ENCODE measurements at places on chromosomes 2 and 18.
A peak's percentile ranks its signal among the peaks of the same experiment; 100 is the strongest.

- peak; percentile 50 for DNase-seq
Observed at GRCh38 chr2:65366595-65367125, 65.7 kb downstream of the SPRED2 start.

DNA sequence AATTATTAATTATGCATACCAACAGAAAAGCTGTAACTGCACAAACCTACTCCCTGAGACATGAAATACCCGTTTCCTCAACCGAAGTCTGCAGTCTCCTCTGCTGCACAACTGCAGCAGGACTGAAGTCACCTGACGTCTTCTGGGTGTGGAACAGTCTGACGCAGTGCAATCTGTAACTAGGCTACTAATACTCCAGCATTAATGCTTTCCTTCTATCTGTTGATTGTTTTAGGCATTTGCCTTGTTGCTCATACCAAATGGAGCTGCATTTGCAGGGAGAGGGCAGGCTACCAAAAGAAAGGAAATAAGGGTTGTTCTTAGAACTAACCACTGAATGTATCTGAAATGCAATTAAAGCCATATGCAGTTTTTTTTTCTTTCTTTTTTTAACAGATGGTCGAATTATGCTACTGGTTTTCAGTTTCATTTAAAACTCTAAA, 40.1 kb downstream of the RTN4 start:
- DNase-seq = peak; percentile 24

DNA sequence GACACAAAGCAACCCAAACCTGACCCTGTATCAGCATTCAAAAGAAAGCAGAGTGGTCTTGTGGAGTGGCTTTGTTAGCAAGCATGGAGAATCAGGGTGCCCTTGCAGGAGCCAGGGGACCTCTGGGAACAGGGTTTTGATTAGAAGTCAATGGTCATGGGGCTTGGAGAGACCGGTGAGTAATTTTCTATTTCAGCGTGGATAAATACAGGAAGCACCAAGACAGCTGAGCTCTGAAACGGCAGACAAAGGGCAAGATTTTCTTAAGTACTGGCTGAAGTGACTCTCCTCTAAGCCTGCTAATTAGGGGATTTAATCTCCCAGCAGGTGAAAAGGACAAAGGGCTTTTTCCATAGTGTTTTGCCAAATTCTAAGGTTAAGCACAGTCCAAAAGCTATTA, 78.0 kb upstream of the GAREM1 start:
- no peak for DNase-seq

- DNase-seq = no peak
Observed at GRCh38 chr18:44548291-44549221, 132.1 kb upstream of the SETBP1 start.

GRCh38 chr2:160541745-160542144, 48.1 kb upstream of the RBMS1 start:
- DNase-seq = no peak

GRCh38 chr2:226414335-226414734, 385.3 kb downstream of the IRS1 start:
- DNase-seq = no peak

All from stimulated activated CD4-positive, alpha-beta T cell treated with anti-CD3 and anti-CD28 coated beads, Interleukin-4, amount 100 ng/mL, for 24 hours (primary cell).